Liver (tissue), 10 donors: ENCODE measurements at places on chromosomes 11 and 22. TPM values are rescaled to one million over a fixed set of nuclear protein-coding genes. Genes with fewer than 3 reads are reported as not detected.

KLHL35 gene
- not detected for total RNA-seq

CD3D gene
- total RNA-seq, result 1.2 TPM

SLC43A3 gene
- 106 TPM for total RNA-seq

LRRC56 gene
- 0.23 TPM for total RNA-seq

TMEM45B gene
- 5.5 TPM for total RNA-seq

RCOR2 gene
- total RNA-seq, result 0.19 TPM

CCDC73 gene
- 0.23 TPM for total RNA-seq

ACCS gene
- 17.5 TPM for total RNA-seq

MYBPC3 gene
- total RNA-seq, result 0.25 TPM

MMP3 gene
- not detected for total RNA-seq

MYRF gene
- 3.5 TPM for total RNA-seq

RFPL1 gene
- total RNA-seq, result 1.0 TPM

VSIG2 gene
- total RNA-seq, result not detected

HTR3A gene
- total RNA-seq, result not detected

ALDH3B2 gene
- total RNA-seq, result not detected

SLC1A2 gene
- 6.4 TPM for total RNA-seq

INS gene
- 0.37 TPM for total RNA-seq

KDM4D gene
- 0.17 TPM for total RNA-seq

KCNQ1OT1 gene
- total RNA-seq, result 0.93 TPM

DENND6B gene
- 1.2 TPM for total RNA-seq

CNIH2 gene
- total RNA-seq, result not detected

MMP8 gene
- total RNA-seq, result 3.5 TPM

ADSL gene
- 52.5 TPM for total RNA-seq

ANO5 gene
- total RNA-seq, result 1.3 TPM
